ENCODE measurements at places on chromosomes 3 and 15. TPM values are rescaled to one million over a fixed set of nuclear protein-coding genes. Genes with fewer than 3 reads are reported as not detected.

The FRG2C gene
- not detected for total RNA-seq

The TTLL13 gene
- not detected for total RNA-seq

GRCh38 chr3:60388731-60389130 is 862.5 kb downstream of the FHIT start:
- DNase-seq, result no peak

DNA sequence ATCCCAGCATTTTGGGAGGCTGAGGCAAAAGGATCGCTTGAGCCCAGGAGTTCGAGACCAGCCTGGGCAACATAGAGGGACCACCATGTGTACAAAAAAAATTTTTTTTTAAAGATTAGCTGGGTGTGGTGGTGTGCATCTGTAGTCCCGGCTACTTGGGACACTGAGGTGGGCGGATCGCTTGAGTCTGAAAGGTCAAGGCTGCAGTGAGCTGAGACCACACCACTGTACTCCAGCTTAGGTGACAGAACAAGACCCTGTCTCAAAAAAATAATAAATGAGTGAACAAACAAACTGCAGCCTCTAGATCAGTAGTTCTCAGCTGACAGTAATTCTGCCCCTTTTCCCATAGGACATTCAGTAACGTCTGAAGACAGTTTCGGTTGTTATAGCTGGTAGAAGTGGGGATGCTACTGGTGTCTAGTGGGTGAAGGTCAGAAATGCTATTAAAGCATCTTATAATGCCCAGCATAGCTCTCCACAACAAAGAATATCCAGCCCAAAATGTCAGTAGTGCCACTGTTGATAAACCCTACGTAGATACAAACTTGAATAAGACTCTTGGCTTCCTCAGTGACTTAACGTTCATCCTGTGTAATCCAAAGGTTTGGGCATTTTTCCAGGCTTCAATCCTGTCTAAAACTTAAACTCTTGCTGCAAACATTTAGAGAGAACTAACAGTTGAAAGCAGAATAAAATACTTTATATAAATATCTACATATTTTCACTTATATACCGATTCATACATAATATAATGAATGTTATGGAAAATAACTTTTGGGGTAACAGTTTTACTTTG is 10.6 kb downstream of the SMC4 start:
- no peak for DNase-seq
